ENCODE measurements at places on chromosomes 7 and 10.

- DNase-seq = no peak
These were observed 1297.5 kb upstream of the SORCS1 start for GRCh38 chr10:108462005-108462404.

DNA sequence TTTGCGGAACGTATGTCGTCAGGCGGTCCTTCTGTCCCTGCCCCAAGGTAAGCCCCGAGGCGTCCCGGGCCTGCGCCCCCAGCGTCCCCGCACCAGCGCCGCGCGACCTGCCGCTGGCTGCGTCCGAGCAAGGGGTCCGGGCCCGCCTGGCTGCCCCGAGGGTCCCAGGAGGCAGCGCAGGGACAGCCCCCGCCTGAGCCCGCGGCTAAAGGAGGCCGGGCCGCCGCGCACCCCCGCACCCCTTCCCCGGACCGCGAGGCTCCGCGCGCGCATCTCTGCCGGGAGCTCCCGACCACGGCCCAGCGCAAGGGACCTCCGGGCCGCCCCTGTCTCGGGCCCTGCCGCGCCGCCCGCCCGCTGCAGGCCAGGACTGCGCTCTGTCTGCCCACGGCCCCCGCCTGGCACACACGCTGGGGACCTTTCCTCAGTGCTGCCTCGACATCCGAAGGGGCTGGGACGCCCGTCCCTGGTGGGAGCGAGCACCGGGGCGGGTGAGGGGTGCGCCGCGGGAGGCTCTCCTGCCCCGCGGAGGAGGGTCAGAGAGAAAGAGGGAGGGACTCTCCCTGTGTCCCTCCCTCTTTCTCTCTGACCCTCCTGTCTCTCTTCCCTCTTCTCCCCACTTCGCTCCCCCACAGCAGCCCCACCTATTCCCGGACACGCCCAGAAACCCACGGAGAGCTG is 25.0 kb downstream of the SHH start:
- DNase-seq = no peak

GRCh38 chr7:12493863-12494686 is 76.4 kb upstream of the SCIN start:
- no peak for DNase-seq

- no peak for DNase-seq
These were observed 101.3 kb upstream of the GHITM start for GRCh38 chr10:84038035-84038434.

GRCh38 chr7:132601783-132602182 is 25.5 kb upstream of the PLXNA4 start:
- no peak for DNase-seq

DNA sequence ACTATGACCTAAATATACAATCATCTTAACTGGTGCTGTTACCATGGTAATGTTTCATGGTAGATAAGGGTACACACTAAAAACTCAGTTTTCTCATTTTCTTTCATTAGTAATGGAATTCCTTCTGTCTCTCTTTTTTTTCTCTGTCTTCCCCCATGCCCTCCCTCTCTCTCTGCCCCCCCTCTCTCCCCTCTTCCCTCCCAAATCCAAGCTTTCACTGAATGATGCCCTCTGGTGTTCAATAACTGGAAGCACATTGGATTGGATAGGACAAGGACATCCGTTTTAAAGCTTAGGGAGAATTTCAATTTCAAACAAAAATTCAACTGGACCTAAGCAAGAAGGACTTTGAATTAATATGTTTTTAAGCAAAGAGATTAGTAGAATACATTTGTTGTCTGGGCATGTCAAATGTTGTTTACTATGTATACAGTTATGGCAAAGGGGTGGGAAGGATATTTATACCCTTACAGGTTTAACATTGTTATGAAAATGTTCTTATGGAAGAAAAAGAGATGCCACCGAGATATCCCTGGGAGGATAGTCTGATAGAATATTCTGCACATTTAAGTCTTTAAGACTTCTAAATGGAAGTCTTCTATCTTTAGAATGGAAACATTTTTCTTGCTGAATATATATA is 6.1 kb downstream of the CHRM2 start:
- no peak for DNase-seq

DNA sequence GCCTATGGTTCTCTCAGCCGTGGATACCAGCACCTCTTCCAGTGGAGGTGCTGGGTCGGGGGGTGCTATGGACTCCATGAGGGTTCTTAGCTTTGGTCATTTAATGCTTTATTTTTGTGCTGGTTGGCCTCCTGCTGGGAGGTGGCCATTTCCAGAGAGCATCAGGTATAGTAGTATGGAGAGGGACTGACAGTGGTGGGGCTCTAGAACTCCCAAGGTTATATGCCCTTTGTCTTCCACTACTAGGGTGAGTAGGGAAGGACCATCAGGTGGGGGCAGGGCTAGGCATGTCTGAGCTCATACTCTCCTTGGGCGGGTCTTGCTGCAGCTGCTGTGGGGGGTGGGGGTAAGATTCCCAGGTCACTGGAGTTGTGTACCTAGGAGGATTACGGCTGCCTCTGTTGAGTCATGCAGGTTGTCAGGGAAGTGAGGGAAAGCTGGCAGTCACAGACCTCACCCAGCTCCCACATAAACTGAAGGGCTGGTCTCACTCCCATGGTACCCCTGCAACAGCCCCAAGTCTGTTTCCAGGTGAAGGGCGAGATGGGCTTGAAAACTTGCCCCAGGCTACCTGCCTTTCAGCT is 763.2 kb upstream of the LRRTM3 start:
- DNase-seq = no peak

- DNase-seq = no peak
These were observed 14.0 kb downstream of the SLC29A4 start for GRCh38 chr7:5296611-5297226.

- DNase-seq = no peak
These were observed 14.8 kb downstream of the BHLHA15 start for GRCh38 chr7:98225913-98226614.

Measured in non-pigmented ciliary epithelial cell (primary cell).